SJCRH30 (cell line): ENCODE measurements at places on chromosomes 16 and 17. TPM values are rescaled to one million over a fixed set of nuclear protein-coding genes. Genes with fewer than 3 reads are reported as not detected.

VASN gene
- 0.18 and 0.28 TPM in 2 replicates for total RNA-seq

TMEM114 gene
- total RNA-seq, result not detected in 2 replicates

MYOCD gene
- 0.03 and 0.08 TPM in 2 replicates for total RNA-seq

TSPOAP1 gene
- total RNA-seq, result 0.53 and 0.58 TPM in 2 replicates

RGS11 gene
- not detected in 2 replicates for total RNA-seq

RNF222 gene
- not detected in 2 replicates for total RNA-seq

CTRB2 gene
- 0.56 TPM in 1 of 2 replicates, not detected in the other for total RNA-seq

MT4 gene
- total RNA-seq, result not detected in 2 replicates

- no peaks in the 10 kb centered on the region for H3K27me3 ChIP-seq
- no peak overlapping the region for H3K27ac ChIP-seq
- H3K4me3 ChIP-seq, result no peak overlapping the region
- peaks cover 9% of the 10 kb centered on the region for H3K4me1 ChIP-seq
- H3K36me3 ChIP-seq, result peaks cover 62% of the 10 kb centered on the region
- DNase-seq, result no peak
Observed at GRCh38 chr17:17129466-17129865, 76.7 kb downstream of the PLD6 start.

DNA sequence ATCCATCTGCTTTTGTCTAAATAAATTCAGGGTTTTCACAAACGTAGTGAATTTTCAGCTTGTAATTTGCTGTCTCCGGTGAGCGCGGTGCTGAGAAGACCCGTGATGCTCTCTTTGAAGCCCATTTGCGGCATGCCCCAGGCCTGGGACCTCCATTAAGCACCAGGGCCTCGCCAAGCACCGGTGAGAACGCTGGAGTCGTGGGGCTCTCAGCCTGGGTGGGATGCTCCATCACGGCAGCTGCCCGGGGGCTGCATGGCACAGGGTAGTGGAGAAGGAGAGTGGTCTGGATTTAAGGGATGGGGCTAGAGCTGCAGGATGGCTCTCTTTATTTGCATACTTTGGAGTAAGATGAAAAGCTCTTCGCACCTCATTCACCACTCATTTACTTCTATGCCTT, 248.7 kb downstream of the ABCC12 start:
- no peaks in the 10 kb centered on the region for H3K4me1 ChIP-seq
- no peak overlapping the region for H3K27ac ChIP-seq
- no peak for DNase-seq

- no peak overlapping the region for H3K27ac ChIP-seq
- no peaks in the 10 kb centered on the region for H3K36me3 ChIP-seq
- no peak for DNase-seq
- H3K4me1 ChIP-seq, result no peaks in the 10 kb centered on the region
Observed at GRCh38 chr17:43911904-43912303, 4.6 kb upstream of the MPP2 start.

DNA sequence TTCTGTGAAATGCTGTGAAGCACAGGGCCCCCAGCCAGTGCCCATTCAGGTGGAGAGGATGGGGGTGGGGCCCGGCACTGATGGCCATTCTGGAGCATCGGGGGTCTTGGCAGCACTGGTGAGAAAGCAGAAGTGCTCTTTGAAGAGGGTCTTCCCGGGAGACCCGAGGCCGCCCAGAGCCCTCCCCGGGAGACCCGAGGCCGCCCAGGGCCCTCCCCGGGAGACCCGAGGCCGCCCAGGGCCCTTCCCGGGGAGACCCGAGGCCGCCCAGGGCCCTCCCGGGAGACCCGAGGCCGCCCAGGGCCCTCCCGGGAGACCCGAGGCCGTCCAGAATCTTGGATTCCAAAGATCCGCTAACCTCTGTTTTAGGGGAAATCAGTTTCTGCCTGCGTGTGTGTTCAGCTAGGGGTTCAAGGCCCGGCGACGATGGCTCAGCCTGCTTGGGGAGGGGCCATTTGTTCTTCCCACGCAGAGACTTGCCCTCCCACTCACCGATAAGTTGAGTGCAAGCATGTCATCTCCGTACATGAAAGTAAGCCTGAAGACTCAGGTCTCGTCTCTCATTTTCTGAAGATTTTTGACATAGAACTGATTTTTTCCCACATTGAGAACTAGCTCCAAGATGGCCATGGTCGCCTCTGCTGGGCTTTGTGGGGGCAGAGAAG, 35.2 kb upstream of the CAPN15 start:
- H3K27me3 ChIP-seq, result no peaks in the 10 kb centered on the region
- H3K4me1 ChIP-seq, result no peaks in the 10 kb centered on the region
- no peak for DNase-seq

- H3K4me3 ChIP-seq, result no peak overlapping the region
- no peak for DNase-seq
- no peak overlapping the region for H3K27ac ChIP-seq
- no peaks in the 10 kb centered on the region for H3K4me1 ChIP-seq
Observed at GRCh38 chr17:62588109-62588508, 39.4 kb upstream of the MRC2 start.

GRCh38 chr16:5024632-5025031, 9.1 kb downstream of the NAGPA start:
- no peak overlapping the region for H3K27ac ChIP-seq
- no peaks in the 10 kb centered on the region for H3K4me1 ChIP-seq

- H3K36me3 ChIP-seq, result no peaks in the 10 kb centered on the region
- H3K4me1 ChIP-seq, result no peaks in the 10 kb centered on the region
- no peaks in the 10 kb centered on the region for H3K27me3 ChIP-seq
- no peak overlapping the region for H3K27ac ChIP-seq
Observed at GRCh38 chr16:88669980-88670379, 7.1 kb upstream of the MVD start.

DNA sequence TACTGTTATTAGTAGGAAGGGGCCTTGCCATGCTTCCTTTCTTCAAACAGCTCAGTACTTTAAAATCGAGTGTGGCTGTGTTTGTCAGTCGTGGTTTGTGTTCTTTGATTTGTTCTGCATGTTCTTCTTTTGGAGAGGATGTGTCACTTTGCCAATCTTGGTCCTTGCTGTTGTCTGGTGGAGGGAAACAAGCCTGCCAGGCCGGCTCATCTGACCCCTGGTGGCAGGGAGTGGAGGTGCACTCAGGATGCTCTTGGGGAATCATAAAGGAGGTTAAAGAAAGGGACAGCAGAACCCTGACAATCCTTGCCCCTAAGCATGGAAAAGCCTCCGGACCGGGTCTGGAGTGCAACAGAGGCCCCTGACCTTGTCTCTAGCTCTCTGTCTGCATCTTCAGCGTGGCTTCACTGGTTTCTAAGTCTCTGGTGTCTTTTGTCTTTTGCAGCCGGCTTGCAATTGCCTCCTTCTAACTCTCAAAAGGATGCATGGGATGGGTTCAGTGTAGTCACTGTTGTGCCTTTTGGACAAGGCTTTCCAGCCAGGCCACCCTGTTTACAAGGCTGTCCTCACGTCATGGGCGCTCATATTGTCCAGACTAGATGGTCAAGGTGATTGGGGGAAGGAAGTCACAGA, 135.8 kb downstream of the WWOX start:
- no peaks in the 10 kb centered on the region for H3K36me3 ChIP-seq
- no peaks in the 10 kb centered on the region for H3K27me3 ChIP-seq
- no peak overlapping the region for H3K4me3 ChIP-seq
- H3K27ac ChIP-seq, result peak overlapping the region; percentile 19; the same call in 1 of the 2 replicates

DNA sequence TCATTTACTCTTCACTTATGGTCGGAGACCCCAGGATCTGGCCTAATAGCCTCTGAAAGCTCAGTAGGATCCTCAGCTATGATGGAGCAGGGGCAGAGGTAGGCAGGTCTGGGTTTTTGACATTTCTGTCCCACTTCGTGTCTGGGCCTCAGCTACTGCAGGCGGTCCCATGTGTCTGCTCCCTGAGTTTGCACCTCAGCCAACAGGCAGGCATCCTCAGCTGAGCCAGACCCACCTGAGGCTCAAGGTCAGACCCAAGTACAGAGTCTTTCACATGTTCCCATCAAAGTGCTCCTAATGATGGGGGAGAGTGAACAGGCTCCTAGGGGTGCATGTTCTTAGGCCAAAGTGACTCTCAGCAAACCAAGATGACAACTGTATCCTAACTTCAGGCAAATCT, 2.9 kb upstream of the RASL10B start:
- H3K27me3 ChIP-seq, result no peaks in the 10 kb centered on the region
- DNase-seq, result no peak
- no peak overlapping the region for H3K4me3 ChIP-seq
- H3K36me3 ChIP-seq, result peaks cover 14% of the 10 kb centered on the region
- no peak overlapping the region for H3K27ac ChIP-seq

GRCh38 chr16:67027046-67027445, 1.9 kb upstream of the CBFB start:
- H3K4me3 ChIP-seq, result no peak overlapping the region
- H3K36me3 ChIP-seq, result peaks cover 6% of the 10 kb centered on the region
- H3K27ac ChIP-seq, result no peak overlapping the region
- 0 out of 2 replicates have a peak, but pooled peaks cover 11% of the 10 kb centered on the region for H3K4me1 ChIP-seq

GRCh38 chr17:32558997-32559650, 72.3 kb downstream of the CDK5R1 start:
- no peaks in the 10 kb centered on the region for H3K27me3 ChIP-seq
- no peak overlapping the region for H3K27ac ChIP-seq
- H3K36me3 ChIP-seq, result no peaks in the 10 kb centered on the region
- no peak overlapping the region for H3K4me3 ChIP-seq
- H3K4me1 ChIP-seq, result no peaks in the 10 kb centered on the region

GRCh38 chr17:61926826-61927207, 965 bp downstream of the INTS2 start:
- H3K36me3 ChIP-seq, result peaks cover 17% of the 10 kb centered on the region
- no peaks in the 10 kb centered on the region for H3K4me1 ChIP-seq
- H3K27me3 ChIP-seq, result no peaks in the 10 kb centered on the region
- H3K27ac ChIP-seq, result peak overlapping the region; percentile 71
- peak overlapping the region; percentile 74 for H3K4me3 ChIP-seq

DNA sequence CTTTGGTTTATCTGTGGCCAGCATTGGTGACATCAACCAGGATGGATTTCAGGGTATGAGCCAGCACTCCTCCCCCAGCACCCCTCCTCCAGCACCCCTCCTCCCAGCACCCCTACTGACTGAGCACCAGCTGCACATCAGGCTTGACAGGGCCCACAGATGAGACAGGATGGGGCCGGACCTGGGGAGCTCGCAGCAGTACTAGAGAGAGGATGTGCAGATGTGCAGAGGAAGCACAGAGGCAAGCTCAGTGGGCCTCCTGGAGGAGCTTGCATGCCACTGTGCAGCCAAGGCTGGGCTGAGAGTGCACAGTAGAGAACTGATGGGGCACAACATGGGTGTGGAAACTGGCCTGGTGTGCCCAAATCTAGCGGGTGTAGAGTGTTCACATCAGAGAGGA, 16.2 kb downstream of the ITGA3 start:
- no peak for DNase-seq
- no peaks in the 10 kb centered on the region for H3K27me3 ChIP-seq
- no peak overlapping the region for H3K27ac ChIP-seq
- peaks cover 6% of the 10 kb centered on the region; the same call in 1 of the 2 replicates for H3K4me1 ChIP-seq

DNA sequence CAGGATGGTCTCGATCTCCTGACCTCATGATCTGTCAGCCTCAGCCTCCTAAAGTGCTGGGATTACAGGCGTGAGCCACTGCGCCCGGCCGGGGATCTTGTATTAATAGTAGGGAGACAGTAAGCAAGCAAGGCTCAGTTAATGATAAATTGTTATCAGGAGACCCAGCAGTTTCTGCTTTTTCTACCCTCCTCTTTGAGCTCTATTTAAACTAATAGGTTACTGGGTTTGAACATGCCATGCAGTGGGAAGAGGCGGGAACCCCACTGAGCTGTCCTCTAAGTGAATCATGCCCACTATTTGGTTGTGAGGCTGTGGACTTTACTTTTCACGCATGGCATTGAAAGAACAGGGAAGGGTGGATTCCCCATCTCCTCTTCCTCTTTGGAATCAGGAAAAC, 223.9 kb downstream of the WWOX start:
- H3K27ac ChIP-seq, result no peak overlapping the region
- H3K4me3 ChIP-seq, result no peak overlapping the region
- no peaks in the 10 kb centered on the region for H3K27me3 ChIP-seq

GRCh38 chr16:1481906-1482835, 6.6 kb downstream of the PTX4 start:
- H3K4me1 ChIP-seq, result no peaks in the 10 kb centered on the region
- H3K36me3 ChIP-seq, result no peaks in the 10 kb centered on the region
- no peak overlapping the region for H3K27ac ChIP-seq
- peaks cover 11% of the 10 kb centered on the region; the same call in 1 of the 2 replicates for H3K27me3 ChIP-seq
- DNase-seq, result no peak

GRCh38 chr16:68146585-68146984, 61.4 kb downstream of the NFATC3 start:
- no peak for DNase-seq
- H3K27ac ChIP-seq, result no peak overlapping the region
- peaks cover 4% of the 10 kb centered on the region; the same call in 1 of the 2 replicates for H3K36me3 ChIP-seq
- peaks cover 6% of the 10 kb centered on the region; the same call in 1 of the 2 replicates for H3K4me1 ChIP-seq
- no peak overlapping the region for H3K4me3 ChIP-seq

DNA sequence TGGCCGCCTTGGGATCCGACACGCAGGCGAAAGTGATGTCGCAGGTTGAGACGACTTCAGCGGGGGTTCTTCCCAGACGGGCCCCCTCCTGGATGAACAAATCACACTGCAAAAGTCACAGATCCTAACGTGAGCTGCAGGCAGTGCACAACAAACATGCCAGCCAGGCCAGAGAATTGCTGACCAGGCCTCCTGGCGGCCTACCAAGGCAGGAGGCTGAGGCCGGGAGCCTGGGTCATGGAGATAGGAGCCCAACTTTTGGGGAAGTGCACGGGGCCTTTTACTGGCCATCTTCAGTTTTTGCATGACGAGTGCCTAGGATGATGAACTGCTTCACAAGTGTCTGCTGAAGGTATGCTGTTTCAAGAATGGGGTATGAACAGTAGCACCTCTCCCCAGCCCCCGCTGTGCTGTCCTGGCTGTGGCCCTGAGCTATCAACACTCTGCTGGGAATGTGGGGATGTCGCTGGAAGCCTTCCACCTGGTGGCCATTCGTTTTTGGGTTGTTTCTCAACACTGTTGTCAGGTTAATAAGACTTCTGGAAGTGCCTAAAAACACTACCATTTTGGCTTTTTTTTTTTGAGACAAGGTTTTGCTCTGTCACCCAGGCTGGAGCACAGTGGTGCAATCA, 12.2 kb upstream of the ROGDI start:
- no peaks in the 10 kb centered on the region for H3K27me3 ChIP-seq
- H3K27ac ChIP-seq, result no peak overlapping the region
- H3K4me3 ChIP-seq, result no peak overlapping the region
- no peaks in the 10 kb centered on the region for H3K4me1 ChIP-seq
- H3K36me3 ChIP-seq, result peaks cover 34% of the 10 kb centered on the region

DNA sequence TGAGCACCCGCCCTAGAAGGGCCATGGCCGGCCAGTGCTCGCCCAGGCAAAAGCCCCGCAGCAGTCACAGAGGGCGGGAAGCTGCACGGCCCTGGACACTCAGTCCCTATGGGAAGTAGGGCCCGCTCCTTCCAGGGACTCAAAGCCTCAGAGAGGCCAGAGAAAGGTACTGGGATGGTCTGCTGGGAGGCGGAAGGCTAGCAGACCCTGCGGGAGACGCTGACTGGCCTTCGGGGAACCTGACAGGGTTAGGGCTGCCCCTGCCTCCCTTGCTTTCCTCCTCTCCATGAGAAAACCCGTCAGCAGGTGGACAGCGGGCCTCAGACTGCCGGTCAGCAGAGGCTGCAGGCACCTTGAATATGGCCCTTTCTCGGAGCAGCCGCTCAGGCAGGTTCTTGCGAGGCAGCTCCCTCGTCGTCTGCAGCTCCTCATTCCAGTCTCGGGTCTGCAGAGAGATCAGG, 11.5 kb downstream of the CLUH start:
- H3K4me1 ChIP-seq, result no peaks in the 10 kb centered on the region
- DNase-seq, result no peak
- no peaks in the 10 kb centered on the region for H3K27me3 ChIP-seq
- 0 out of 2 replicates have a peak, but pooled peaks cover 2% of the 10 kb centered on the region for H3K36me3 ChIP-seq
